ENCODE measurements at places on chromosomes 6 and 20. TPM values are rescaled to one million over a fixed set of nuclear protein-coding genes. Genes with fewer than 3 reads are reported as not detected.

The CDH22 gene
- 0.35 TPM for total RNA-seq

The UBD gene
- total RNA-seq: 1.9 TPM

The MTG2 gene
- 27.1 TPM for total RNA-seq

The SCRT2 gene
- total RNA-seq: not detected

The POM121L2 gene
- not detected for total RNA-seq

The FOXC1 gene
- total RNA-seq: 2.3 TPM

The SAPCD1 gene
- 1.2 TPM for total RNA-seq

The WDR46 gene
- 34.4 TPM for total RNA-seq

The MUC21 gene
- 3.8 TPM for total RNA-seq

The DUSP15 gene
- 0.80 TPM for total RNA-seq

The ZSCAN23 gene
- total RNA-seq: 1.7 TPM

The PRICKLE4 gene
- total RNA-seq: 12.1 TPM

DNA sequence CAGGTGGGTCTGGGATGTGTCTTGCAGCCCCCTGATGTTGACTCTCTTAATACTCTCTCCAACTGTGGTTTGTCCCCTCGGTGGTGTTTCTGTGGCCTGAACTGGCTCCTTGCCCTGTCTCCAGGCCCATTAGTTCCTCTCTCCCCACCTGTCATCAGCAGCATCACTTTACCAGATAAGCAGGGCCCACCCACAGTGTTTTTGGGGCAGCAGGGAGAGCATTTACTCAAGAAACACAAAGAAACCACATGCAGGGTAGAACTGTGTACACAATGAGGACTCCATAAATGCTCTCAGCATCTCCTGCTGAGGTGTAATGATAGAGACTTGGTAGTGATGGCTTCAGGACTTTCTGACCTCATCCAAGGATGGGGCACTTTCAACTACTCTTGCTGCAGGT is 20.2 kb upstream of the MRPS18A start:
- no peak for DNase-seq

- no peak for DNase-seq
Measured at GRCh38 chr6:170013815-170014214, 262.4 kb downstream of the ERMARD start.

- no peak for DNase-seq
Measured at GRCh38 chr6:11586536-11586935, 49.0 kb downstream of the TMEM170B start.

DNA sequence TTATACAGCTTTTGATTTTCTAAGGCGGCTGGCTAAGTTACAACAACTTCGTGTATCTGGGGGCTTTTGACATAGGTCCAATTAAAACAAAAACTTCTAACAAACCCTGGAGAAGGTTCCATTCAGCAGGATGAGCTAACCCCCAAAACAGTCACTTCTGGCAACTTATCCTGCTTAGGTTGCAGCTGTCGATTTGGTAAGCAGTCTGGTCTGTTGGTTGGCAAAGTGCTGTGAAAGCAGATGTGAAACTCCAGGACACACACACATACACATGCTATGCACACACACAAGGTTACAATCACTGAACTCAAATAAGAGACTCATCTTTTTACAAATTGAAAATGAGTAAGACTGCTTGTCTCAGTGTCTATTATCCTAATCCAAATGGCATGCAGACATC is 119.0 kb upstream of the STMND1 start:
- DNase-seq: no peak

DNA sequence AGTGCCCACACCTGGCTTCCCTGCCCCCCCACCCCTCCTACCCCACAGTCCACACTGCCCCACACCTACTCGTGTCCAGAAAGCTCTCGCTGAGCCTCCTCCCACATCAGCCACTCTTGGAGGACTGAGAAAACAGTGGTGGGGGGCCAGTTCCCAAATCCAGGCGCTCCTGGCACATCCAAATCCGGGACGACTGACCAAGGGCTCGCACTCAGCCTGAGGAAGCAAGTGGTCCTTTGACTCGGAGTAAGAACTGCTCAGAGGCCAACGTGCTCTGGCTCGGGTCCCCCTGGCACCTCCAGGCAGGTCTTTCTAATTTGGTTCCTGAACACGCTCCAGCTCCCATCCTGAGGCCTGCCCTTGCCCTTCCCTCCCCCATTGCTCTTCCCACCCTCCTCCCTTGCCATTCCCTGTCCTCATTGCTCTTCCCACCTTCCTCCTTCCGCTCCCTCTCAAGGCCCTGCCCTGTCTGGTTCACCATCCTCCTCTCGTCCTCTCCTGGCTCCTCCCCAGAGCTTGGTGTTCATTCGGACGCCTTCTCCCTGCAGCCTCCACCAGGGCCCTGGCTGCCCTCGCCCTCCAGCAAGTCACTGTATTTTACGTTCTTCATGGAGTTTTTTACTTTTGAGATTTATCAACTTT is 83.6 kb downstream of the THBS2 start:
- no peak for DNase-seq

DNA sequence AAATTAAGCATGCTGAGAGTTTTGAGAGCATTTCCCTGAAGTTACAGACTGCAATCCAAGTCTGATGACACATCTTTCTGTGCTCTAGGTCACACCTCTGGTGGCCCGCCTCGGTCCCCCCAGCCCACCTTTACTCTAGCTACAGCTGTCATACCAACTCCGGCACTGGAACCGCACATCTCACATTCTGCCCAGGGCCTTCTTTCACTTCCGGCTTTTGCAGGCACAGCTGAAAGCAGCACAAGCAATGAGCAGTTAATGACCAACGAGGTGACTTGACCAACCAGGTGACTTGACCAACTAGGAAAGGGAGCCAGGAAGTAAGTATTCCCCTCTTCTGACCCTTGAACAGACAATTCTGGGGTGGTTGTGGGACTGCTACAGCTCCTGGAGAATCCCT is 88.6 kb upstream of the MOCS1 start:
- no peak for DNase-seq

- peak; percentile 43 for DNase-seq
Measured at GRCh38 chr20:48624315-48625020, 203.3 kb downstream of the PREX1 start.

DNA sequence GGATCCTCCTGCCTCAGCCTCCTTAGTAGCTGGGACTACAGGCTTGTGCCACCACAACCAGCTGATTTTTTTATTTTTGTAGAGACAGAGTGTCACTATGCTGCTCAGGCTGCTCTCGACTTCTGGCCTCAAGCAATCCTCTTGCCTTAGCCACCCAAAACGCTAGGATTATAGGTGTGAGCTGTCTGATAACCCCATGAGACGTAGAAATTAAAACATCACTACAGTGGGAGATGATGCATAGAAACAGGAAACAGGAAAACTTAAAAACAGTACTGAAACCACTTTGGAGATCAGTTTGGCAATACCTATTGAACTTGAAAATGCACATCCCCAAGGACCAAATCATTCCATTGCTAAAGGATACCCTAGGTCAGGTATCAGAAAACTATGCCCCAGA is 10.8 kb downstream of the SENP6 start:
- no peak for DNase-seq

DNA sequence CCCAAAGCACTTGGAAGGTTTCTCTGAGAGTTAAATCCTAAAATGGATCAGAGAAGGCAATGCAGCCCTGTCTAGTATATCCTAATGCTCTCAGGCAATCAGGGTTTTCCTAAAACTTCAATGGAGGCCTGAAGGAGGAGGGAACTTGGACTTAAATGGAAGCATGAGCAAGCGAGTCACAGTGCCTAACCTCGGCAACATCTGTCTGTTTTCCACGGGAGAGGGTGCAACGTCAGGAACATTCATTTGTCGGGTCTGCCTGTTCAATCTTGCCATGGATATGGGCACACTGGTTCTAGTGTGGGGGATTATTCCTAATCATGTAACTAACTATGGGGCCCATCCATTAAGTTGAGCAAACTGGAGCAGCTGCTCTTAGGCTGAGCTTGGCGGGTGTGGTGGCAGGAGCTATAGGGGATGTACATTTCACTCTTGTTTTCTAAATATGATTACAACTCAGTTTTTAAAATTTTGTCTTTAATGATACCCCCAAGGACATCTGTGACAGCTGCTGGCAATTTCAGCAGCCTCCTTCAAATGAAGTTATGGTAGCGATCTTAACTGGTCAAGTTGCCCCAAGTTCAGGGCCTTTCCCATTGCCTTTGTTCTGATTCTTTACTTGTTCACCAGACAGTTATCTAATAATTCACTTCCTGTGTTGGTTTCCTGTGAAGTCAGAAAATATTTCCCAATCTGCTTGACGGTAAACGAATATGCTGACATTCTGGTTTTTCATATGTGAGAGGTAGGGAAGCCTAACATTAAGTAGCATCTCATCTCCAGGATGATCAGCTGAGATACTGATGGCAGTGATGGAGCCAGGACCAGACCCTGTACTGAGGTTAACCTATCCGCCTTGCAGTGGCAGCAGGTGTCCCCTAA is 21.6 kb downstream of the DSE start:
- no peak for DNase-seq

- DNase-seq: no peak
Measured at GRCh38 chr6:89662659-89663223, 24.2 kb upstream of the LYRM2 start.

GRCh38 chr6:31197559-31198305 is 27.2 kb upstream of the POU5F1 start:
- DNase-seq: peak; percentile 97

DNA sequence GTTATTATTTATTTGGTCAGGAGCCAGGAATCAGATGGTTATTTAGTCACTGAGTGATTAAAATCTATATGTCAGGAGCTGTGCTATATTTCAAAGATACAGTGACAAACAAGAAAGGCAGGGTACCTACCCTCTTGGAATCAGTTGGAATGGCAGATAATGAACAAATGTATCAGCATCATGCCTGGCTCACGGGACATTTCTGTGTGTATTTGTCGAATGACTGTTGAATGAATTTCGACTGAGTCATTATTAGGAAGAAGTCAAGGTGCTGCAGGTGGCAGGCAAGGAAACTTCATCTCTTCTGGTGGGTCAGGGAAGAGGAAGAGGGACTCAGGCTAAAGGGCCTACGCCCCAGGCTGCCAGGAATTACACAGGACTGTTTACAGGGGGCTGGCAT is 13.6 kb downstream of the PKIG start:
- DNase-seq: no peak

DNA sequence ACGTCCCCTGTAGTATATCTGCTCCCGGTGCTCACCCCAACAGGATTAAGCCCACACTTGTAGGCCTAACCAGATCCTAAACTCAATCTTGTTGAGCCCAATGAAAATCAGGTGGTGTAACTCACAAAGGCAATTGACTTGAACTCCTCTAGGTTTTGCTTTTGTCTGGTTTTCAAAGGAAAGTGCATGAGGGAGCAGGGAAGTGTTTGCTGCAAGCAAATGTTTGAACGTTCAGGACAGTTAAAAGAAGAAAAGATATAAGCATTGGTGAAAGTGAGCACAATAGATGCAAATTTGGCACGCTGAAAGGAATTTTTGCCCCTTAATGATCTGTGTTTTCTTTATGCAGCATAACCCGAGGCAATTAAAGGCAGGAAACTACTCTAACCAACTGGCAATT is 212.6 kb downstream of the PLCB1 start:
- no peak for DNase-seq

- DNase-seq: no peak
Measured at GRCh38 chr6:139442188-139442671, 67.8 kb upstream of the CITED2 start.

DNA sequence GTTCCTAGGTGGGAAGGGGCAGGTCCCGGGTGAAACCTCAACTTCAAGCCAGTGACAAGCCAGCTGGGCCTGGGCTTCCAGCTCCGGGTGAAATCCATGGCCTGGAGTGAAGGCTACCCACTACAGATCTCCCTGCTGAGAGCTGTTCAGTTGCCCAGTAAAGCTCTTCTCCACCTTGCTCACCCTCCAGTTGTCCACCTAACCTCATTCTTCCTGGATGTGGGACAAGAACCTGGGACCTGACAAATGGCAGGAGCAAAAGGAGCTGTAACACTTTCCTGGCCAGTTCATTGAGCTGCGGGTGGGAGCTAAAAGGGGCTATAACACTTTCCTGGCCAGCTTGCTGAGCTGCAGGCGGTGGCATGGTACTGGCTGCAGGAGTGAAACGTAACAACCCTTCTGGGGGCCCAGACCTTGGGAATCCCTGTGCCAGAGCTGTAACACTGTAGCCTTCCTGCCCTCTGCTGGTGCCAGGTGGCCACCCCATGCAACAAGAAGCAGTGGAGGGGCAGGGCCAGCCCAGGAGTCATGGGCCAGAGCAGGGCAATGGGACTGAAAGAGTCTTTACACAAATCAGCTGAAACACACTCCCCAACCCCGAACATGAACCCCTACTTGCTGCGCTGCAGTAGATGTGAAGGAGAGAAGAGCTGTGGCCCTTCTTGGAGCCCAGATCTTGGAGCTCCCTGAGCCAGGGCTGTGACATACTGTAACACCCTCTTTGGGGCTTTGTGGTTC is 3.6 kb upstream of the HINT3 start:
- DNase-seq: peak; percentile 48

- no peak for DNase-seq
Measured at GRCh38 chr6:72218125-72218524, 331.8 kb downstream of the RIMS1 start.

- DNase-seq: no peak
Measured at GRCh38 chr20:47700327-47700726, 85.0 kb downstream of the SULF2 start.

DNA sequence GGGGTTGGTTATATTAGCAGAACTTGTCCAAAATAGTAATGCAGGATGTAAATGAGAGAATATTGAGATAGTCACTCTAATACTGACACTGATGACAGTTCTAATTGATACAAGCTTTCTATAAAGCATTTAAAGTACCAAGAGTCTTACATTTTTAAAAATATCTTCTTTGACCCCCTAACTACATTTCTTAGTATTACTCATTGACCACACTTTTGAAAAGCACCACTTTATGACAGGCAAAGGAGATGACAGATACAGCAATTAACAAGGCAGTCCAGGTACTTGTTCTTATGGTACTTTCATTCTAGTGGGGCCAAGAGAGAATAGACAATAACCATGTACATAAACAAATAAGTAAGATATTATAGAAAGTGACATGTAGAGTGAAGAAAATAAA is 139.4 kb upstream of the EYA4 start:
- no peak for DNase-seq

Data from lower lobe of right lung (tissue), 2 donors.